ENCODE measurements at places on chromosomes 3 and 15.

- no peak for DNase-seq
Observed at GRCh38 chr3:184233127-184233843, 3.9 kb downstream of the VWA5B2 start.

DNA sequence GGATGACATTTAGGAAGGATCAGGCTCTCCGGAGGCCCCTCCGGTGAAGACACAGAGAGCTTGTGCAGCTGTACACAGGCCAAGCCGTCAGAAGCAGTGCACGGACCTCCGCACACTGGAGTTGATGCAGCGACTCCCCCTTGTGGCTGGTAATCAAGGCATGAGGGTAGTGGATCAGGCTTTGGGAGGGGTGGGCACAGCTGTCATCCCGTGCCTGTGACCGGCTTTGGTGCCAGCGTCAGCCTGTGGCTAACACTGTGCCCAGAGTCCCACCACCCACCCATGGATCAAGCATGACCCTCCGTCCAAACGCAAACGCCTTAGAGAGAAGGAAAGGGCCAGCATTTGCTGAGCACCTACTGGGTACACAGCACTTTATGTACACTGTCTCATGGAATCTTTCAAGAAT is 8.2 kb upstream of the GRIP2 start:
- DNase-seq = peak; percentile 63

GRCh38 chr3:194508491-194509453 is 22.0 kb upstream of the ATP13A3 start:
- DNase-seq = no peak

GRCh38 chr3:154464440-154465190 is 34.6 kb upstream of the GPR149 start:
- no peak for DNase-seq

DNA sequence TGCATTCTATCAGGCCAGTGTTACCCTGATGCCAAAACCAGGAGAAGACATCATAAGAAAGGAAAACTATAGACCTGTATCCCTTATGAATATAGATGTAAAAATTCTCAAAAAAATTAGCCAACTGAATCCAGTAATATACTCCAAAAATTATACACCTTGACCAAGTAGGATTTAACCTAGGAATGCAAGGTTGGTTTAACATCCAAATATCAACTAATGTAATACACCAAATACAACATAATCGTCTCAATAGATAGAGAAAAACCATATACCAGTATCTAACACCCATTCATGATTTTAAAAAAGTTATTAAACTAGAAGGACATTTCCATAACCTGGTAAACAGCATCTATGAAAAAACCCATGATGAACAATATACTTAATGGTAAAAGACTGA is 56.5 kb upstream of the SELENOK start:
- DNase-seq = no peak

GRCh38 chr3:14608298-14608697 is 43.3 kb upstream of the CCDC174 start:
- no peak for DNase-seq

DNA sequence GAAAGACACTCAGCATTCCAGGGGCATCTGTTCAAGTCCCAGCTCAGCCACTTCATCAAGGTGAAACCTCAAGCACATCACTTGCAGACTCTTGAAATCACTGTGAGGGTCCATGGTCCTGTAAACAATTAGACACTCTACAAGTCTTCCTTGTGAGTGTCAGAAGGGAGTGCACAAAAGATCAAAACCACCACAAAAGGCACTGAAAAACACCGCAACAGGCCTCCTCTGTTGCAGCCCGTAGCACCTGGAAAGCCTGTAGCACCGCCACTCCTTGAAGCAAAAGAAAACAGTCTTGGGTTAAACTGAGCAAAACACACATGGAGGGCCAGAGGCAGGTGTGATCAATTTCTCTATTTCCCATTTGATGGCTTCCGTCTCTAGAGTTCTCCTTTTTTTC is 63.8 kb upstream of the SNRK start:
- no peak for DNase-seq

DNA sequence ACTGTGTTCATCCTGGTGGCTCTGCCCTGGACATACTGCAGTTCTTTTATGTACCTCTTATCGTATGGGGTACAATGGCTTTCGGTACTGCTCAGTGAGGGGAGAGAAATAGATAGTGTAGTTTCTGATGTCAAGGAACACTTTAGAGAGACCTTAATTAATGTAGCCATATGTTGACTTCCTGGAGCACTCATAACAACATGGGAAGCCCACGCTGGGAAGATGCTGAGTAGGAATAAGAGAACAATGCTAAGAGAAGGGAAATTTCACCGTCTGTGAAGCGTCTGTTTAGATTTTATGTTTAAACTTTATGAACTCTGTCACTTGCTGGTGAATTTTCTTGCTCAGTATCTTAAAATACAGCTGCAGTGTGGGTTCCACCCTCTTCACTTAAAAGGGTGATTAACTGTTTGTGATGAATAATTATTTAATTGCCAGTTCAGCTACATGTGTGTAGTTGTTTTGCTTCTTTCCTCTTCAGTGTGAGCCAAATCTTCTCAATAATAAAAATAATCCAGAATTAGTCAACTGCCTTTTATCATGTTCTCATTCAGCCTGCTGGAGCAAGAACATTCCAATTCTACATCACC is 373.1 kb upstream of the TPRG1 start:
- DNase-seq = no peak

DNA sequence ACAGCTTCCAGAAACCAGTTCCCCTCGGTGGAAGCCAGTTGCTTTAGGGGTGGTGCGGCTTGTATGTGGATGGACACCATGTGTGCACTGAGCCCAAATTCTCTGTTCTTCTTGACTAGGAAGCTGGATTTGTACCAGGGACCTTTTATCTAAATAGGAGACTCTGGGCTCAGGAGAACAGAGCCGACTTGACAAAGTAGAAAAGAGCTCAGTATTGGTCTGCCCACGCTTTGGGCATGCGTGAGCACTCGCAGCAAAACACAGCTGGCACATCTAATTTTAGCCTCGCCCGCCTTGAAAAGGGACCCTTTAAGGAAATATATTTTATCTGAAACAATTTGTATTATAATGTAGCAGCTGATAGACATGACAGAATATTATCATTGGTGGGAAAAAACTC is 1.1 kb upstream of the RBMS3 start:
- DNase-seq = no peak

- peak; percentile 55 for DNase-seq
Observed at GRCh38 chr3:81581966-81582599, 179.4 kb downstream of the GBE1 start.

GRCh38 chr3:170448584-170448983 is 29.9 kb downstream of the CLDN11 start:
- DNase-seq = no peak

DNA sequence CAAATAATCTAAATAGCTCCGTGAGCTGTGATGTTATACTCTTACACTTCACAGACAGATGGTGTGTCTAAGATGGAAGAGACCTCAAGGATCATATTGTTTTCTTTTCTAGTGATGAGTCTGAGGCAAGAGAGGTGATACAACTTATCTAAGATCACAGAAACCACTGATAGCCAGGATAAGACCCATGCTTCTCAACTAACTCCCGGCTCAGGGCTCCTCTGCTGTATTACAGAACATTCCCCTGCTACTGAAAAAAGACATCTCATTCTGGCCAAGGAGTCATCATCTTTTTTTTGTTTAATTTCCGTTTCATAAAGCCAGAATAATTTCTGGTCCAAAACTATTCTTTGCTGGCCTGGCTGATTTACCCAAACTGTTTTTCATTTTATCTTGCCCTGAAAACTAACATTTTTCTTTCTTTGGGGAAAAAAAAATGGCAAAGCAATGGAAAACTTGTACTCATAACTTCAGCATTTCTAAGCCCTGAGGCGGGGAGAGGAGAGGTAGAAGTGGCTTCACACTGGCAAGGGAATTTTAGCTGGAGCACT is 46.9 kb upstream of the GAP43 start:
- no peak for DNase-seq

DNA sequence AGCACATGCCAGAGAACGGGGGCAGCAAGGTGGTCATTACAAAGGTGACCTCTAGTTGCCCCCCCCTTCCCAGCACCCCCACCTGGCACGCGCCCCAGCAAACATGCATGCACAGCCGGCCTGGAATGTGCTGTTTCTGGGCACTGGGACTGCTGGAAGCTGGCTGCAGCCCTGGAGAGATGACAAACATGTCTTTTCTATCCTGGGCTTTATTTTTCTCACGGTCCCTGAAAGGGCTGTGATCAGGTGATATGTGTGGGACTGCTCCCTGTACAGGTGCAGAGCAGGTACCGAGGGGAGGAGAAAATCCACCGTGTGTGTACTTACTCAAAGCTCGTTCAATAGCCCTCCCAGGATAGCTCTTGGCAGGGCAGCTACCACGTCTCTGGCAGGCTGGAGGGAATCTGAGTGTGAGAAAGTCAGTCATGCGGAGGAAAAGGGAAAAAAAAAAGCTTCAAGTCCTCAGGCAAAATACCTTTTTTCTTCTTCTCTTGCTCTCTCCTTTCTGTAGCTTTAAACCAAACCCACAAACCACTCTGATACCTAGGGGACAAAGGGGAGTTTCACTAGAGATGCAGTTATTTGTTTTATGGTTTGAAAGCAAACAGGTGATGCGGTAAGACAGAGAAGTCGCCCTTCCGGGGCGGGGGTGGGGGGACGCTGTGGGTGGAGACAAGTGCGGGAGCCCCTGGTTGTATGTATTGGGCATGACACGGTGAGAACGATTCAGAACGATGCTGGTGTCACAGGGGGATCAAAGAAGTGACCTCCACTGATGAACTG is 5.0 kb upstream of the HES1 start:
- no peak for DNase-seq

- peak; percentile 32 for DNase-seq
Observed at GRCh38 chr15:100732211-100733055, 130.0 kb downstream of the ASB7 start.

DNA sequence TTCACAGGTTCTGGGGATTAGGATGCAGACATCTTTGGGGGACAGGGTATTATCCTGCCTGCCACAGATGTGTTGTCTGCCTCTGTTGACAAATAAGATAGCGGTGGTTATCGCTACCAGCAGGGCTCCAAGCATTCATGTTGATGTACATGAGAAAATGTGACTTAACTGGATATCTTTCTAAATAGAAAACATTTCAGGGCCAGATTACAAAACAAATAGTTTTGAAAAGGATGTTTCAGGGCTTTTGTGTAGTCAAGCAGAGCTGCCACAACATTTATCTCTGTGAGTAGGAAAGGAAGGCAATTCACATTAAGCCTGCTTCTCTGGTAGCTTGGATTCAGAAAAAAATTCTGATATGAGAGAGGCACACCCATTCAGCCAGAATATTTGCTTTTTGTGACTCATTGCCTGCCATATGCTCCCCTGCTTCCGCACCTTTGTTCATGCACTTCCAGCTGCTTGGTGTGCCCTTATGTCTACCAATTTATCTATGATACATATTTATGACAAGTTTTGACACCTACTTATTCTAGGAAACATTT is 22.8 kb downstream of the PLS1 start:
- DNase-seq = peak; percentile 21

GRCh38 chr15:69696946-69697345 is 244.3 kb downstream of the RPLP1 start:
- no peak for DNase-seq

GRCh38 chr15:50210462-50211157 is 28.6 kb downstream of the SLC27A2 start:
- no peak for DNase-seq

DNA sequence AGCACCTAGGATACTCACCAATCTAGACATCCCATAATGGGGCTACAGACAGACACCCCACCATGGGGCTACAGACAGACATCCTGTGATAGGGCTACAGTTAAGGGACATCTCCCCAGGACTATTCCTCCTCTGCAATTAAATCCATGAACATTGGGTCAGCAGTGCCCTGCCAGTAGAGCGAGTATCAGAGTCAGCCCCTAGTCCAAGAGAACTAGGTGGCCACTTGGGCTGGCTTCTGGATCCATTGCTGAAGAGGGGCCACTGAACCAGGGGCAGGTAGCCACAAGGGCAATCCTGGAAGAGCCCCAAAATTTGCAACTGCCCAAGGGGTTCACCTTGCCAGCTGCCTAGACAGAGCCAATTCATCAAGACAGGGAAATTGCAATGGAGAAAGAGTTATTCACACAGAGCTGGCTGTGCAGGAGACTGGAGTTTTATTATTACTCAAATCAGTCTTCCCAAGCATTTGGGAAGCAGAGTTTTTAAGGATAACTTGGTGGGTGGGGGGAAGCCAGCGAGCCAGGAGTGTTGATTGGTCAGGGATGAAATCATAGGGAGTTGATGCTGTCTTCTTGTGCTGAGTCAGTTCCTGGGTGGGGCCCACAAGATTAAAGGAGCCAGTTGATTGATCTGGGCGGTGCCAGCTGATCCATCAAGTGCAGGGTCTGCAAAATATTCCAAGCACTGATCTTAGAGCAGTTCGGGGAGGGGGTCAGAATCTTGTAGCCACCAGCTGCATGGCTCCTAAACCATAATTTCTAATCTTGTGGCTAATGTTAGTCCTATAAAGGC is 170.2 kb upstream of the SMAD3 start:
- DNase-seq = peak; percentile 31

DNA sequence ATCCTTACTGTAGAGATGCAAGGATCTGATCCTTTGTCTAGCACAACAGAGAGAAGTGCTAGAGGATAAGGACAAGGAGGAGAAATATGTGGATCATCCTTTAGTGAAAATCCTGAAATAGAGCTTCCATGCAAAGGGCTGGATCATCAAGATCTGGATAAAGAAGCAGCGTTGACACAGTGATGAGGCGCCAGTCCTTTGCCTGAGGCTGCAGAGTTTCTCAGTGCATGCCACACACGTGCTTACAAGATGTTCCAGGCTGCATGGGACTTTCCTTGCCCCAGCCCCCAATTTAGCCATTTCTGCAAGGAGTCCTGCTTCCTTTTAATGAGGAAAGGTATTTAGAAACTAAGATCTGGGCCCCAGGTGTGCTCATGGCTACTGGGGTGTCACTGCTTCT is 7.2 kb upstream of the ABTB1 start:
- DNase-seq = peak; percentile 60

DNA sequence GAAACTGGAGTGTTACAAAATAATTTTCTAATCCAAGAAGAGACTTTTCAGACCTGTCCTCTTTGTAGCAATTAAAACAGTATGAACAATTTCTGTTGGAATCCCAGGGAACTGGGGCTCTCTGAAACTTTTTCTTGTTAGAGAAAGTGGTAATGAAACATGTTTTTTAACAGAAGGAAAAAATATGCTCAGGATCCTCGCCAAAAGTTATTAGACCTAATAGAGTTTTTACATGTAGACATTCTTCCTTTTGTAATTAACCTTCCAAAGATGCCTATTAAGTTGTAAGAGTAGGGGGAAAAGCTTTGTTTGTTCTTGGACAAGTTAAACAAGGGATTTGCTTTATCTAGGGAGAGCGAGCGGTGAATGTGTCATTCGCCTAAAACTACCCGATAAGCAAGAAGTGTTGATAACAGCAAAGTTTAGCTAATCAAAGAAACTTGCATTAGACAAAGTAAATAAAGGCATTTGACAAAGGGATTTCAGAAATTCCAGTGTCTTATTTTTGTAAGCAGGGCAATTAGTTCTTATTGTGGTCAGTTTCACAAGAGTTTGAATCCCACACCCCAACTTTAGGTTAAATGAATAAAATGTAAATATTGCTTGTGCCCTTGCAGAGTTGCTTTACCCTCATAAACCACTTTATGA is 2.3 kb downstream of the RARB start:
- DNase-seq = no peak

Data from ELR (cell line).